Activated naive CD8-positive, alpha-beta T cell treated with anti-CD3 and anti-CD28 coated beads, Interleukin-2, amount 50 U/mL, for 24 hours (primary cell): ENCODE measurements at places on chromosomes 11 and 22.

- H3K27ac ChIP-seq: no peak within 1 kb of the TSS
- DNase-seq: no peak
- H3K4me3 ChIP-seq: no peak within 1 kb of the TSS
- H3K36me3 ChIP-seq: no peaks in the 10 kb centered on the region
Measured at GRCh38 chr11:64935359-64936081, at the start of gene GPHA2. Gene GPHA2, minus strand, starts transcription at chr11:64935893. Its CDS starts 433 bp downstream, at chr11:64935460.

GRCh38 chr11:68270196-68271022 is 1.4 kb downstream of the C11orf24 start:
- H3K4me1 ChIP-seq: peaks cover 39% of the 10 kb centered on the region
- no peaks in the 10 kb centered on the region for H3K27me3 ChIP-seq
- peak overlapping the region; percentile 65 for H3K27ac ChIP-seq
- peaks cover 20% of the 10 kb centered on the region for H3K36me3 ChIP-seq
- DNase-seq: no peak
- H3K4me3 ChIP-seq: peak overlapping the region; percentile 96

GRCh38 chr22:36757668-36758211 is 18.2 kb downstream of the IFT27 start:
- H3K27me3 ChIP-seq: peaks cover 8% of the 10 kb centered on the region
- no peaks in the 10 kb centered on the region for H3K4me1 ChIP-seq
- peaks cover 2% of the 10 kb centered on the region for H3K36me3 ChIP-seq
- DNase-seq: peak; percentile 83

GRCh38 chr11:75425422-75425821 is 7.6 kb downstream of the KLHL35 start:
- H3K27me3 ChIP-seq: peaks cover 18% of the 10 kb centered on the region
- H3K36me3 ChIP-seq: peaks cover 3% of the 10 kb centered on the region
- H3K4me1 ChIP-seq: peaks cover 12% of the 10 kb centered on the region
- no peak overlapping the region for H3K27ac ChIP-seq
- no peak for DNase-seq

DNA sequence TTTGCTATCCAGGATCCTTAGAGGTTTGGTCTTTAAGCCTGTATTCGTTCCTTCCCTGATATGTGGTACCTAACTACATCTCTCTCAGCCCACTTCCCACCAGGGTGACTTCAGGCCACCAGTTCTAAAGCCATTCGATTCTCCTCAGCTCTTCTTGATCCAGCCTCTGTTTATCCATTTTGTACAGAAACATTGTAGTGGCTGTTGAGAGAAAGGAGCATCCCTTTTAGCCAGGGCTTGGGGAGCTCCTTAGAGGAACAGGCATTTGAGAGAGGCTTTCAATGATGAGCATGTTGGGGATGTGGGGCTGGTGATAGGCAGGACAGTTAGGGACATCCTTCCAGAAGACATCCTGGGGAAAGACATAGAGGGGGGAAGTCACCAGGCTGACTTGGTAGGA is 17.9 kb downstream of the UBE2L3 start:
- H3K27ac ChIP-seq: no peak overlapping the region
- peaks cover 49% of the 10 kb centered on the region for H3K4me1 ChIP-seq
- no peaks in the 10 kb centered on the region for H3K27me3 ChIP-seq
- no peak for DNase-seq
- peaks cover 10% of the 10 kb centered on the region for H3K36me3 ChIP-seq

GRCh38 chr11:61870541-61871031 is 20.8 kb downstream of the FADS3 start:
- H3K4me1 ChIP-seq: peaks cover 4% of the 10 kb centered on the region
- H3K36me3 ChIP-seq: no peaks in the 10 kb centered on the region
- peaks cover 2% of the 10 kb centered on the region for H3K27me3 ChIP-seq
- DNase-seq: no peak
- no peak overlapping the region for H3K4me3 ChIP-seq
- no peak overlapping the region for H3K27ac ChIP-seq

GRCh38 chr22:30233582-30233981 is 13.0 kb downstream of the LIF start:
- no peak overlapping the region for H3K27ac ChIP-seq
- no peaks in the 10 kb centered on the region for H3K36me3 ChIP-seq
- H3K4me3 ChIP-seq: no peak overlapping the region
- no peak for DNase-seq
- H3K4me1 ChIP-seq: peaks cover 7% of the 10 kb centered on the region

- peaks cover 75% of the 10 kb centered on the region for H3K4me1 ChIP-seq
- no peaks in the 10 kb centered on the region for H3K27me3 ChIP-seq
- DNase-seq: peak; percentile 65
- H3K36me3 ChIP-seq: peaks cover 32% of the 10 kb centered on the region
Measured at GRCh38 chr11:61967924-61968757, 707 bp upstream of the FTH1 start.

DNA sequence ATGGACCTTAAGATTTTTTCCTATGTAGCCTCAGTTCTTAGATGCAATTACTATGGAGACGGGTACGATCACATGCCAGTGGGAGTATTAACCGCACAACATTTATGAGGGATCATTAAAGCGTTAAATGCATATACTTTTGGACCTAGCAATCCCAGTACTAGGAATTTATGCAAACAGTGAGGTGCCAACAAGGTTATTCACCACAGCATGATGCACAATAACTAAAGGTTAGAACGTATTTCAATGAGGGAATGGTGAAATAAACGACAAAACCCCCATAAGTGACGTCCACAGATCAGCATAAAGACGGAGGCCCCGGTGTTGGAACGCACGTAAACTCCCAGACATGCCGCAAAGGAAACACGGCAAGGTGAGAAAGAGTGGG is 539 bp downstream of the SIRT3 start:
- peaks cover 26% of the 10 kb centered on the region for H3K36me3 ChIP-seq
- DNase-seq: no peak
- peak overlapping the region; percentile 97 for H3K27ac ChIP-seq
- H3K4me1 ChIP-seq: peaks cover 43% of the 10 kb centered on the region
- H3K27me3 ChIP-seq: no peaks in the 10 kb centered on the region

DNA sequence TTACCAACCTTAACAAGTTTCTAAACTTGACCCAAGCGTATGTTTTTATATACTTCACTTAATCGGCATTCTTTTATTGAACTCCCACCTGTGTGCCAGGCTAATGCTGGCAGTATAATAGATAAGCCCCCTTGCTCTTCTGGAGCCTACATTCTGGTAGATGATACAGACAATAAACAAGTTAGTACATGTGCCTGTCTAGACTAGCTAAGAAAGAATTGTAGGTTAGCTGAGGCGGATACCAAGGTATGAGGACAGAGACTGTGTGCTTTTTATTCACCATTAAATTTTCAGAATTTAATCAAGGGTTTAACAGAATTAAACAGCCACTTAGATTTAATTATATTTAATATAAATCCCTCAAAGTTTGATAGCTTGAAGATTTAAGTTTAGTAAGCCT is 45.7 kb downstream of the TTC17 start:
- H3K27ac ChIP-seq: no peak overlapping the region
- H3K4me1 ChIP-seq: peaks cover 23% of the 10 kb centered on the region
- DNase-seq: no peak
- H3K36me3 ChIP-seq: peaks cover 48% of the 10 kb centered on the region

- H3K4me3 ChIP-seq: no peak overlapping the region
- no peak for DNase-seq
- peaks cover 9% of the 10 kb centered on the region for H3K36me3 ChIP-seq
- H3K27ac ChIP-seq: no peak overlapping the region
- H3K27me3 ChIP-seq: no peaks in the 10 kb centered on the region
- peaks cover 7% of the 10 kb centered on the region for H3K4me1 ChIP-seq
Measured at GRCh38 chr22:37752189-37753087, 55.3 kb upstream of the GCAT start.

DNA sequence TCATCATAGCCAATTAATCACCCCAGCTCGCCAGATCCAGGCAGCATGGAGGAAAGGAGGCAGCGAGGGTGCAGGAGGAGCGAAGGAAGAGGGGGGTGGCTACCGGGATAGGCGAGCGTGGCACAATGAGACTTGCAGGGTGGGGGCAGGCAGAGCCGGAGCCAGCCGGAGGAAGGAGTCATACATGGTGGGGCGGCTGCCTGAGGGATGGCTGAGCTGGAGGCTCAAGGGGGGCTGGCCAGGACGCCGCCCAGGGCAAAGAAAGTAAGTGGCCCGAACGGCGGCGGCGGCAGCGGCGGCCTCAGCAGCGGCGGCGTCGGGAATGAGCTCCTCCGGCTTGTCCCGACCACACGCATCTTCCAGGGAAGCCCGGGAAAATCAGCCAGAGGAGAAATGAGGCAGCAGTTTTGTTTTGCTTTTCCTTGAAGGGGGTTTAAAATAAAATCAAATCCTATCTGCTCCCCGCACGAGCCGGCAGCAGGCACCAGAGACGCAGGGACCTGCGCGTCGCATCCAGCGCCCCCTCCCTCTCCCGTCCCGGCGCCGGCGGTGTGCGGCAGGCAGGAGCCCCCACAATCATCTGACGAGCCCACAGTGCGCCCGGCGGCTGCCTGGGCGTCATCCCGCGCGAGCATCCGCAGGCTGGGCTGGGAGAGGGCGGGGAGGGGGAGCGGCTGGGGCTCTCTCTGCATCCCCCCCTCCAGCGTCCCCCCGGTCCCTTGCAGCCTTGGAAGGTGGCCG is 263.6 kb downstream of the CTTN start:
- H3K27ac ChIP-seq: no peak overlapping the region
- no peak for DNase-seq
- no peaks in the 10 kb centered on the region for H3K36me3 ChIP-seq
- H3K4me1 ChIP-seq: no peaks in the 10 kb centered on the region

DNA sequence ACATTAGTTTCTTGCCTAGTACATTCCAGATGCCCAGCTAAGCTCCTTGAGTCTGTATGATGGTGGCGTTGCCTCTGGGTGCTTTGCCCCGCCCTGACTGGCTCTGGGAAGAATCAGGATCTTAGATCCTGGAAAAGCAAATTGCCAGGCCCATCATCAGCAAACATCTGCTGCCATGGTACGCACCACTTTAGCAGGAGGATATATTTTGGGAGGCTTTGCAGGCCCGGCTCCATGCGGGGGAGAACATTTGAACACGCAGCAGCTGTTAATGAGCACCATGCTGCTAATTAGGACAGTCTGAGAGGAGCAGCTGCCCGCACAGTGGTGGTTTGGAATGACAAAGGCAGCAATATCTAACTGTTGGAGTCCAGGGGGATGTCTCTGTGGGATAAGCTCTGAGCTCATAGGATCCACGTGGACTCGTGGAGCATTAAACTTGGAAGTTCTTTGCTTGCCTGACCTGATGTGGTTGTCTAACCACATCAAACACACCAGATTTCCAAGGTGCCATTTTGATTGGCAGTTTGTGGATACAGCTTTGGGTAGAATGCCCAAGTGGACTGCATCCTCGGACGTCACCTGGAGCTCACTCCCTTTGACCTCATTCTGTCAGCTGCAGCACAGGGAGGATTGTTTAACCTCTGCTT is 217.0 kb upstream of the ZBED5 start:
- no peak overlapping the region for H3K27ac ChIP-seq
- DNase-seq: no peak
- no peaks in the 10 kb centered on the region for H3K27me3 ChIP-seq
- no peak overlapping the region for H3K4me3 ChIP-seq

DNA sequence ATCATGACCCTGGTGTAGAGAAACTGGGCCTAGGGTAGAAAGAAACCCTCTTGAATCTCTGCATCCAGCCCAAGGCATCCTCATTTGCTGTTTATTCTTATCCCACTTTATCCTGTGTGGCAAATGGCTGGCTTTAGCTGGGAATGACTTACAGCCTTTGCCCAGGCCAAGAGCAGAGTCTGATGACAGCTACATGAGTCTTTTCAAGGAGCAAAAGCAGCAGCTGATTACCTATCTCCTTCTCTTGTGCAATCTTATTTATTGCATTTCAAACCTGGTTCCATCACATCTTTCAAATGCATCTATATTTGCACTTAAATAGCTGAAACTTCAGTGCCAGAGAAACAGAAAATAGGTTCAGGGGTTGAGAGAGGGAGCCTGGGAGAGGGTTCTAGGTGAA is 26.1 kb downstream of the SYT13 start:
- no peak for DNase-seq
- H3K4me1 ChIP-seq: no peaks in the 10 kb centered on the region

DNA sequence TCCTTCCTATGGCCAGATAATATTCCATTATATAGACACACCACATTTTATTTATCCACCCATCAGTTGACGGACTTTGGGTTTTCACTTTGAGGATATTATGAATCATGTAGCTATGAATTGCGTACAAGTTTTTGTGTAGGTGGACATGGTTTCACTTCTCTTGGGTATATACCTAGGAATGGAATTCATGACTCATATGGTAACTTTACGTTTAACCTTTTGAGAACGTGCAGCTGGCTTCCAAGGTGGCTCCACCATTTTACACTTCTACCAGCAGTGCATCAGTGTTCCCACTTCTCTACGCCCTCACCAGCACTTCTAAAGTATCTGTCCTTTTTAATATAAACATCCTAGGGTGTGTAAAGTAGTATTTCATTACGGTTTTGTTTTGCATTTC is 112.0 kb downstream of the PLEKHA7 start:
- H3K36me3 ChIP-seq: peaks cover 16% of the 10 kb centered on the region
- H3K27ac ChIP-seq: peak overlapping the region; percentile 96
- H3K4me1 ChIP-seq: peaks cover 59% of the 10 kb centered on the region
- H3K27me3 ChIP-seq: no peaks in the 10 kb centered on the region

DNA sequence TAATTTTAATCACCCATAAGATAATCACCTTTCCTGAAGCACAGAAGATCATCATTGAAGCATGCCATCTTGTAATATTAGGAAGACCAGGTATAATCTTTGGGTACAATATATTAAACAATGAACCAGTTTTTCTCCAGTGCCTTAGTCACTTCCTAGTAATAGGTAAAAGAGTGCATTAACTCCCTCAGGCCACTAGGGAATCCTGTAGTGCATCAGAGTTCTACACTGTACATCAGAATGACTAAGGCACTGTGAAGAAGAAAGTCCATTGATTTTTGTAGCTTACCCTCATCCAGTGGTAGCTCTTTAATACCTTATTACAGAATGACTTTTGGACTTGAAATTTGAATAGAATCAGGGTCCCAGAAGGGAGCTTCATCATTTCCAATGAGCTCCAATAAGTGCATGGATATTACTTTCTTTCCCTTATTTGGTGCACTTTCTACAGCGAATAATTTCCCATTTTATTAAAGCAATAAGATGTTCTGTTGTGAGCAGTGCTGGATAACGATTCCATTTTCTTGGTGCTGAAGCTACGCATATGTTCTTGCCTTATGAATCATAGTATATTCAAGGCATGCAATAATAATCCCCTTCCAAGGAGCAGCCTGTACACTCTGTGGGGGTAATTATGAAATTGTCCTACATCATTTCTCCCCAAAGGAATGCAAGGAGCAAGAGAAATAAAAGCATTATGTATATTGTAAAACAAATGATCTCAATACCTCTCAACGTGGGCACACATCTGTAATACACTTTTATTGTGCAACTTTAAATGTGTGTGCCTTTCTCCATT is 4.7 kb downstream of the C11orf87 start:
- H3K4me1 ChIP-seq: no peaks in the 10 kb centered on the region
- no peak overlapping the region for H3K4me3 ChIP-seq
- peaks cover 22% of the 10 kb centered on the region for H3K27me3 ChIP-seq

GRCh38 chr11:117222991-117223740 is 8.7 kb downstream of the PCSK7 start:
- H3K36me3 ChIP-seq: peaks cover 64% of the 10 kb centered on the region
- peaks cover 6% of the 10 kb centered on the region for H3K4me1 ChIP-seq
- no peak for DNase-seq
- no peaks in the 10 kb centered on the region for H3K27me3 ChIP-seq
- H3K27ac ChIP-seq: no peak overlapping the region
- H3K4me3 ChIP-seq: no peak overlapping the region
